ENCODE measurements at places on chromosomes 12 and 14.

- no peak for DNase-seq
Observed at GRCh38 chr12:19014240-19014639, 115.3 kb upstream of the PLEKHA5 start.

GRCh38 chr12:69508091-69508490 lies 37.9 kb downstream of the FRS2 start:
- no peak for DNase-seq

GRCh38 chr12:111598637-111599452 lies at the start of gene ATXN2:
Gene ATXN2, minus strand, starts transcription at chr12:111599315. Its CDS starts 281 bp downstream, at chr12:111599034.
- DNase-seq: peak; percentile 74

- no peak for DNase-seq
Observed at GRCh38 chr14:92507174-92507768, 6.3 kb upstream of the RIN3 start.

DNA sequence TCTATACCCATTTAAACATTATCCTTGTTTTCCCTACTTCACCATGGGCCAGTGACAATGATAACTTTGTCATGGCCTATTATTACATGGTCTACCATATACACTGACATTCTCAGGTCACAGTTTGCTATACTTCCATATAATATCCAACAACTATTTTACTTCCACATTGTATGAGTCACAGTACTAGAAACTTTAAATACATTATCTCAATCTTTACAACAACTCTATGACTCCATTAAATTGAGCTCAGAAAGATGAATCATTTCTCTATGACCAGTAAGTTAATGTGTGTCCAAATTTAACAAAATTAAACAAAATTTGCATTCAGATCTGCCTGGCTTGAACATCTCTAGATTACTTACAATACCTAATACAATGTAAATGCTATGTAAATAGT lies 93.9 kb downstream of the PLEKHG7 start:
- peak; percentile 51 for DNase-seq

- no peak for DNase-seq
Observed at GRCh38 chr12:57640175-57641042, 7.4 kb upstream of the B4GALNT1 start.

DNA sequence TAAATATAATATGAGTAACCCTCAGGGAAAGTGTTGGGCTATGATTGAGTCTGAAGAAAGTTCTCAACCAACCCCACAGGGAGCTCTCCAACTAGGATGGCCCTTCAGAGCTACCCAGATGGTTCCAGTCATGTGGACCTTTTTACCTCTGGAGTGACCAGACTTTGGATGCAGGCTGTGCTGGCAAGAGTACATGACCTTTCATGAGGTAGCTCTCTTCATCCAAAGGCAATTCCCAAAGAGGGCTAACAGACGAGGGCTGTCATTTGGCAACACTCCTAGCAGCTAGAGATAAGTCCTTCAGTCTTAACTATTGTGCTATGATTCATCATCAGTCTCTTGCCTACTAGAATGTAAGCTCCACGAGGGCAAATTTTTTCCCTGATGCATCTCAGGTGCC lies 75.4 kb downstream of the DUSP6 start:
- no peak for DNase-seq

- no peak for DNase-seq
Observed at GRCh38 chr12:58095002-58095401, 153.6 kb downstream of the ATP23 start.

- DNase-seq: no peak
Observed at GRCh38 chr14:68292441-68293215, 473.0 kb downstream of the RAD51B start.

DNA sequence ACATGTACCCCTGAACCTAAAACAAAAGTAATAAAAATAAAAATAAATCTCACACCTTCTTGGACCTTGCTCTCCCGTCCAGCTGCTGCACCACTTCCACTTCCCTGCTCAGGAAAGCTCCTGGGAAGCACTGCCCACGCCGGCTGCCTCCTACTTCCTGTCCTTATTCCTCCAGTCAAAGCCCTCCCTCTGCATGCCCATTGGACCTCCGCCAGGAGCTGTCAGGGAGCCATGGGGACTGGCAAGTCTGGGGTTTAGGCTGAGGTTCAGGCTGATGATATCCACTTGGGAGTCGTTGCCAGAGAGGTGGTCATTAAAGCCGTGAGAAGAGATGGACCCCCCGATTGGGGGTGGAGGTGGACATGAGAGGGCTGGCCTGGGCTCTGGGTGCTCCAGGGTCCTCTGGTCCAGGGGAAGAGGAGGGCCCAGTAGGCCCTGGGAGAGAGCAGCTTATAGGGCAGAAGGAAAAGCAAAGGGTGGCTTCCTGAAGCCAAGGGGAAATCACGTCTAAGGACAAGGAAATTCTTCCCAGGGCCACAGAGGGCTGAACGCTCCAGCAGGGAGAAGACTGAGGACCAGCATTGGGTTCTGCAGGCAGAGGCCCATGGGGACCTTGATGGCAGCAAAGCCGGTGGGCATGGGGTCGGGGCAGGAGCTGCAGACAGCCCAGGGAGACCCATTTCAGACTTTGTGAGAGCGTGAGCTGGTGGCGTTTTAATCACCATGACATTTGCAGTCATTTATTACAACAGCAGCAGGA lies 78.7 kb downstream of the FZD10 start:
- DNase-seq: no peak

GRCh38 chr14:54148251-54148650 lies 191.6 kb upstream of the BMP4 start:
- no peak for DNase-seq

GRCh38 chr12:71981149-71981548 lies 42.5 kb downstream of the TPH2 start:
- no peak for DNase-seq

- DNase-seq: no peak
Observed at GRCh38 chr12:120820884-120821510, 83.2 kb downstream of the SPPL3 start.

- DNase-seq: peak; percentile 29
Observed at GRCh38 chr12:121005346-121005815, 10.9 kb downstream of the C12orf43 start.

DNA sequence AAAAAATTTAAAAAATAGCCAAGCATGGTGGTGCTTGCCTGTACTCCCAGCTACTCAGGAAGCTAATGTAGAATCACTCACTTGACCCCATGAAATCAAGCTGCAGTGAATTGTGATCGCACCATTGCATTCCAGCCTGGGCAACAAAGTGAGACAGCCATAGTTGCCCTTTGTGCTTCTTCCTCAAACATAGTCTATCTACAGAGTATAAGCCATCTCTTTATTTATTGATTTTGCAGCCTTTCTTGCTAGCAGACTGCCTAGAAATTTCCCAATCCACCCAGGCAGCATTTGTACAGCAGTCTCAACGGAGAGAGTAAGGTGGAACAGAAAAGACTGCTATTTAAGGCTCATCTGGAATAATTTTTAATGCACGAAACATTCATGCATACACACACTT lies 68.8 kb downstream of the IPO8 start:
- no peak for DNase-seq

- no peak for DNase-seq
Observed at GRCh38 chr12:19166387-19166786, 36.9 kb downstream of the PLEKHA5 start.

DNA sequence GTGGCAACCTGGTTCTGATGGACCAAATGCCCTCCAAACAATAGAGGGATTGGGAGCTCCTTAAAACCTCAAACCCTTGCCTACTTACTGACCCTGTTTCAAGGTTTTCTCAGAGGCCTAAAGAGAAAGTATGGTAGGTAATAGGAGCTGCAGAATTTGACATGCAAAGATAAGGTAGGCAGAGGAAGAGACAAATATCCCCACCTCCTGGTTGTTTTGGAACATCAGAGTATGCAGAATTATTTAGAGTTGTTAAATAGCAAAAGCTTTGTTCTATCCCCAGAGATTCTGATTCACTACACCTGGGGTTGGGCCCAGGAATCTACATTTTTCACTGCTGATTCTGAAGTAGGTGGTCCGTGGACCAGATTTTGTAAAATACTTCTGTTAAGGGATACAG lies 421.2 kb downstream of the SOX5 start:
- DNase-seq: no peak

- DNase-seq: no peak
Observed at GRCh38 chr14:98711453-98711852, 560.5 kb downstream of the BCL11B start.

DNA sequence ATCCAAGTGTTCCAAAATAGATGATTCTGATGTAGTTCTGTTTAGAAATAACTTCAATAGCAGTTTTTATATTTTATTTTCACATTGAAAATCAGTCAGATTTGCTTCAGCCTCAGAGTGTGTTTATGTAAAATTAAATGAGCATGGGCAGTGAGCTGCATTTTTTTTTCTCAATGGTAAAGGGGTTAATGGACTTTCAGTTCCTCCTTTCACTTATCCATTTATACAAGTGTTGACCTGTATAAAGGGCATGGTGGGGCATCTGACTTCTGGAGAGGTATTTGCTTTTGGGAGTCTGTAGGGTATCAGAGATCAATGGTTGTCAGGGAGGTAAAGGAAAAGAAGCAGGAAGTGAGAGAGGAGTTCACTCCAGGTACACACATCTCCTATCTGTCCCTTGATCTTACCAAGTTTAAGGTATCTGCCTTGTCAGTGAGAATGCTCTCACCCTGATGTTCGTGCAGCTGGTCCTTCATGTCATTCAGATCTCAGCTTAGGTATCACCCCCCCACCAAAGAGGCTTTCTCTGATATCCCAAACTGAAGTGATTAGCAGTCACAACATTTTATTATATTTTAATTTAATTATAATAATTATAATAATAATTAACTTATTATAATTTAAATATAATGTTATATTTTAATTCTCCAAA lies 181.6 kb upstream of the LMNTD1 start:
- no peak for DNase-seq

GRCh38 chr14:101354726-101355125 lies 206.6 kb upstream of the DIO3 start:
- DNase-seq: no peak

GRCh38 chr12:24398605-24399004 lies 449.1 kb upstream of the SOX5 start:
- no peak for DNase-seq

- DNase-seq: peak; percentile 74
Observed at GRCh38 chr12:8078398-8078797, 3.7 kb upstream of the NECAP1 start.

- no peak for DNase-seq
Observed at GRCh38 chr12:111247083-111247783, 121.7 kb downstream of the PHETA1 start.

DNA sequence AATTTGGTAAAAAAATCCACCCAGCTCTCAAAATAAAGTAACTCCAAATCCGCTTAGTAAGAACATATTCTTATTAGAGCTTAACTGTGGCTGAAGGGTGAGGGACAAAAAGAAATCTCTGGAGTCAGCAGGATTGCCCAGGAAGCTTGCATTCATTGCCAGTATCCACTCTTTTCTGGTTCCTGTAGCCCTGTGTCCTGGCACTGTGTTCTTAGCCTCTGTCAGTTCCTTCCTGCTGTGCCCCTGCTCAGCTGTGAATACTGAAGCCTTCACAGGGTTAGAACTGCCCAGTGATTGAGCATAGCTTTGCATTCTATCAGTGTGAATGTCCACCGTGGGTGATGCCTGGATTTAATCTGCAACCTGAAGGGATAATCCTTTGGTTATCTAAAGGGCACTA lies 266.9 kb upstream of the PELI2 start:
- DNase-seq: no peak

GRCh38 chr12:94157981-94158411 lies 9.6 kb downstream of the PLXNC1 start:
- no peak for DNase-seq

DNA sequence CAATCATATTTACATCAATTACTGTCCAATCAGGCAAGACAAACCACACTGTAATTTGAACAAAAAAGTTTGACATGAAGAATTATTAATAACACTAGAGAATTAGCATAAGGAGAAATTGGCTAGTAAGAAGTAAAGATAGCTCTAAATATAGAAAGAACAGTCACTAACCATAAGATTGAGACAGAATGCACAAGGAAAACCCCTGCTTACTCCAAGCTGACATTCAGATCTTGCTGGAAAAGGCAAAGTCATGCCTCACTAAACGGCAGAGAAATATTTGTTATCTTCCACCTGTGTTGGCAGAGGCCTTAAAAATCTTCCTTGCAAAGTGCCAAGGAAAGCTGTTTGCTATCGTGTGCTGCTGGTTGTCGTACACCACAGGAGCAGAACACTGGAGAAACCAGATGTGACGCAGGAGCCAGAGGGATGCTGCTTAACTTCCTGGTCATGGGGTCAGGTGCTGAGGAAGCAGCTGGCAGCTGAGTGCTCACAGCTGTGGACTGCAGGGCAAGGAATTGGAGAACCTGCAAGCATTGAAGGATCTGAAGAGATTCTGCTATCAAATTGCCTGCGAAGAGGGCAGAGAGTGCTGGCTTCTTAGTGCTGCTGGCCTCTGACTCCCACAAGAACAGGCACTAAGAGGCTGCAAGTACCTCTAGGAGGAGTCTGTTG lies 1323.3 kb downstream of the LRFN5 start:
- DNase-seq: no peak

- DNase-seq: no peak
Observed at GRCh38 chr14:67817750-67818438, 1.5 kb upstream of the ZFYVE26 start.

GRCh38 chr14:36941783-36942521 lies 230.5 kb downstream of the SLC25A21 start:
- peak; percentile 50 for DNase-seq

DNA sequence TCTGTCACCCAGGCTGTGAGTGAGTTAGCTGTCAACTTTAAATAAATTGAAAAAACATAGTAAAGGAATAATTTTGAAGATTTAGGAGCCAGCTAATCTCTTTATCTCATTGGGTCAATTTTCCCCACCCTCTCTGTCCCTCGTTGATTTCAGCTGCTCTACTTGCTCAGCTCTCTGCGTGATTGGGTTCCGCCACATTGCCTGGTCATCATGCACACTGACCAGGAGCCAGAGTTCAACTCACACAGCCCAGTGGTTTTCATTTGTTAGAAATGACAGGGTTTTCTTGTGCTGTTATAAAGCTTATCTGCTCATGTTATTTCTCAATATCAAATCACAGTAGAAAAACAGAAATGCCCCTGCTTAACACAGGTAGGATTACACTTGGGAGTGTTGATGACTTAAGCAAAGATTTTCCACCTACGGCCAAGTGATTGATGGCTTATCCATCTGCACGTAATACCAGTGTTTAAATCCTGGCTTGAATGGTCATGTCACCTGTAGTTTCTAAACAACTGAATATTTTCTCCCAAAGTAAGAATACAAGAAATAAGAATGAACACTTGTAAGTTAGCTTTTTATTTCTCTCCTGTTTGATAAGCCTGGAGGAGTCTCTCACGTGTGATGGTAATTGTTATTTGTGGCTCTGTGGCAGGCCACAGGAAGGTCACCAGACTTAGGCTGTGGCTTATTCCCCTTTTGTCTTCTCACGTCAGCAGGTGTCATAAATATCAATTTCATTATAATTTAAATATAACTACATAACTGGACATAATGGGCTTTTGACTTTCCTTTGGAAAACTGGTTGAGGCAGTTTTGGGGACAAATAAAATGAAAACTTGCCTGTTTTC lies 367.2 kb upstream of the DDHD1 start:
- no peak for DNase-seq

DNA sequence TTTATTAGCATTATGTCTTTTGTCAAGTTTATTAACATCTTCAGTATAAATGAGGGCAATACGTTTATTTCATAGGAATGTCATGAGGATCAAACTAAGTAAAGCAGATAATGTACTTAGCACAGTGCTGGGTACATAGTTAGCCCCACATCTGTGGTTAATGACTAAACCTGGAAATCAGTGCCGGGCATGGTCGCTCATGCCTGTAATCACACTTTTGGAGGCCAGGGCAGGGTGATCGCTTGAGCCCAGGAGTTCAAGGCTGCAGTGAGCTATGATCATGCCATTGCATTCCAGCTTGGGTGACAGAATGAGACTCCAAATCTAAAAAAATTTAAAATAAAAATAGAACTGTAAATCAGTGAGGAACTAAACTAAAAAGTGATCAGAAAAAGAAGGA lies 44.8 kb upstream of the GUCY2C start:
- DNase-seq: no peak

- DNase-seq: no peak
Observed at GRCh38 chr14:73753887-73754795, 40.0 kb upstream of the PNMA1 start.

Measured in fibroblast of skin of back (primary cell).